ENCODE measurements at places on chromosomes 7 and 10.
A peak's percentile ranks its signal among the peaks of the same experiment; 100 is the strongest.

- no peak for DNase-seq
Measured at GRCh38 chr10:128421371-128422160, 295.3 kb upstream of the MKI67 start.

- no peak for DNase-seq
Measured at GRCh38 chr10:98373260-98374040, 41.5 kb downstream of the PYROXD2 start.

DNA sequence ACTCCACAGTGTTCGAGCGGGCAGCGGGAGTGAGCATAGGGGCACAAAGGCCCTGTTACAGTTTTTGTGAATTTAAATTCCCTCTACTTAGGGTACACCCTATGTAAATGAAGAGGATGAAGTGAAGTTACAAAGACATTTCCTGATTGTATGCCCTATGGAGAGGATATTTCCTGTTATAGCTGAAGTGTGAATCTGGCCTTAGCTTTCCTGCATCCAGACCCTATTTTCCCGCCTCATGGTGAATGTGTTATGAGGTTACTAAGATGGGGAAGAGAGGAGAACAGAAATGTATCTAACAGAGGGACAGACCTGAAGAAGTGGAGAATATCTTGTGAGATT is 37.8 kb upstream of the COMMD3 start:
- no peak for DNase-seq

GRCh38 chr7:81333004-81333403 is 414.2 kb upstream of the SEMA3C start:
- DNase-seq, result no peak

- DNase-seq, result no peak
Measured at GRCh38 chr10:129605266-129605985, 138.4 kb downstream of the MGMT start.

DNA sequence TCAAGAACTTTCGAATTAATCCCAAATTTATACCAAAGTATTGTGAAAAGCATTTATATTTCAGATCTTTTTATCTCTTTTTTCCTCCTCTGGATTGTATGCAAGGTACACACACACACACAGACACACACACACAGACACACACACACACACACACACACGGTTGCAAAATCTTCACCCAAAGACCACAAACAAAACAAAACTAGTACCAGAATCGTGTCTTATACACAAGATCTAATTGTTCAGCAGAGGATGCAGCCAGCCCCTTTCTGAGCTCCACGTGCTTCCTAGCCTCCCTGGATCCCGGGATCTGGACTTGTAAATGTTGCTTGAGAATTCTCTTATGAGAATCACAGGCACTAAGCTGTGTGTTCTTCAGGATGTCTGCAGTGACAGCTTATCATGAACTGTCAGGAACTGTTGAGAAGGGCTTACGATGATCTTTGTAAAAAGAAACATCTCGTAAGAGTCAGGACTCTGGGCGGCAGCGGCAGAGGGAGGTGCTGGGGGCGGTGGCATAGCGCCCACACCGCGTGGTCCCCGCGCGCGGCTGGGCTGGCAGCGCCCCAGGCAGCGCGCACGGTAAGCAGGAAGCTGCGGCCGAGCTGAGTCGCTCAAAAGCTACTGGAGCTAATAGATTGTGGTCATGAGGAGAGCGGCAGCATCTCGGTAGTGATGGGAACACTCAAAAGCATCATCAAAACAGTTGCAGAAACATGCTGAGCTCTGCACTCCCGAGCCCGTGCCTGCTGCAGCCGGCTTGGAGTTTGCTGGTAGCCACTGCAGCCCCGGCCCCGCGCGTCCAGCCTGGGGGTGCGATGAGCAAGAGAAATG is 277.6 kb downstream of the GATA3 start:
- peak; percentile 85 for DNase-seq

GRCh38 chr10:35316218-35316967 is 19.9 kb upstream of the CCNY start:
- no peak for DNase-seq

- no peak for DNase-seq
Measured at GRCh38 chr10:74924251-74924963, 98.0 kb downstream of the KAT6B start.

DNA sequence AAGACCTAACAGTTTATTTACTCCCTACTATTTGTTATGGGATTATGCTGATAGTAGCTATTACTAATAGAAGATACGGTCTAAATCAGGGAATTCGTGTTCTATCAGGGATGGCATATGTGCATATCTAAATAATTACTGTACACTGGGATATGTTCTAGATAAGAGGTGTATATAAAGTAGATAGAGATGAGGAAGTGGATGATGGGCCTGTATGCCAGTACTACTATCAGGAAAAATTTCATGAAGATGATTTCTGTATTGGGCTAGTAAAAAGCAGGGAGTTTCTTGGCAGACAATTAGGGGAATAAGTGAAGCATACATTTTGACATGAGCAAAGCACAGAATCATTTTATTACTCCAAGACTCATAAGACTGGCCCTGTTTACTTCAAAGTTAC is 26.2 kb downstream of the PTPN12 start:
- no peak for DNase-seq

GRCh38 chr10:102404361-102405107 is 9.0 kb downstream of the NFKB2 start:
- no peak for DNase-seq

GRCh38 chr7:98110249-98111022 is 3.8 kb downstream of the LMTK2 start:
- no peak for DNase-seq

- DNase-seq, result no peak
Measured at GRCh38 chr7:18962031-18962430, 155.4 kb downstream of the TWIST1 start.

DNA sequence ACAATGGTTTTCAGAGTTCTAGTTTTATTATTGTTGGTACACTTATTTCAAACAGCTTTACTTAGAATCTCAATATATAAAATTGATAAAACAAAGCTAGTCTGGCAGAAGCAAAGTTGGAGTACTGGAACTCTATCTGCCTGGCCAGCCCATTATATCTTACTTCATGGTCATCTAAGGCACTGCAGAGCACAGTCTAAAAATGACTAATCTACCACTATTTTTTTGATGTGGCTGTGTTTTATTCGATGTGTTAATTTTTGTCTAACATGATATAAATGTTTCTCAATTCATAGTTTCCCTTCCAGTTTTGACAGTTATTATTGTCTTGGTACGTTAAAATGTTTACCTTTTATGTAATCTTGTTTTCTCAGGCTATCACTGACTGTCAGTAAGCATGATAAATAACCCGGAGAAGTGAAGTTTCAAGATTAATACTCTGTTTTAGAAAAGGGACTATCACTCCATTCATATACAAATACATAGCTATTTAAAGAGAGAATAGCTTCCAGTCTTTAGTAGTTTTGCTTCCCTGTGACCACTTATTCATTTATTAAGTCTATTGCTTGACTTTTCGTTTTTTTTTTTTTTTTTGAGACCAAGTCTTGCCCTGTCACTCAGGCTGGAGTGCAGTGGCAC is 60.6 kb upstream of the CSTF2T start:
- DNase-seq, result no peak

GRCh38 chr10:82762641-82763040 is 887.6 kb downstream of the NRG3 start:
- DNase-seq, result no peak

DNA sequence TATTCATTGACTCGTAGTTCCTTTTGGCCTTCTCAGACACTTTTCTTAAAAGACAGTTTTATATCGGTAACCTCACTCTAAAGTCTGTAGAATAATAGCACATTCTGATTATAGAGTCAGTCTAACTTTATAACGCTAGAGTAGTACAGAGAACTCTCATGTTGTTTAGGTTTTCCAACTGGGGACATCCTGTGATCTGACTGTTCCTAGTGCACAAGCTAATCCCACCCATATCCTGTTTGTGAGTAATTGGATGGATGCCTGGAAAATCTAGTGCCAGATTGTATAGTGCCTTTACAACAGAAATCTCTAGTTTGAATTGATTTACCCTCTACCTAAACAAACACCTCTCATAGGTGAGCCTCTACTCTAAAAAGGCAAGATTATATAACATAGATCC is 107.4 kb downstream of the ZEB1 start:
- no peak for DNase-seq

GRCh38 chr7:29177963-29178600 is 16.5 kb upstream of the CHN2 start:
- DNase-seq, result no peak

DNA sequence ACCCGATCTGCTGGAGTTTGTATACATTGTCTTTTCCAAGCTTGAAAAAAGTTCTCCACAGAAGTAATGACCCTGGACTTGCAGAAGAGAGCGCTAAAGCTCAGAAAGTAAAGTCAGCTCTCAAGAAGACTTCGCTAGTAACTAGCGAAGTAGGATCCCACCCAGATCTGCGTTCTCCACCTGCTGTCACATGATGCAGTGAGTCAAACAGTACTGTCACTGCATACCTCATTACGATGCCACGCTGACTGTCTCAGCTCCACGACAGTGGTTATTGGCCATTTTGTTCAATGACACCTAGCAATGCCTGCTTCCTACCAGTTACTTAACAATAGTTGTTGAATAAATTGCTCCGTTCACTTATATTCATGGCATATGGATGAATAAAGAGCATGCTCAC is 29.7 kb upstream of the SEC61G start:
- no peak for DNase-seq

DNA sequence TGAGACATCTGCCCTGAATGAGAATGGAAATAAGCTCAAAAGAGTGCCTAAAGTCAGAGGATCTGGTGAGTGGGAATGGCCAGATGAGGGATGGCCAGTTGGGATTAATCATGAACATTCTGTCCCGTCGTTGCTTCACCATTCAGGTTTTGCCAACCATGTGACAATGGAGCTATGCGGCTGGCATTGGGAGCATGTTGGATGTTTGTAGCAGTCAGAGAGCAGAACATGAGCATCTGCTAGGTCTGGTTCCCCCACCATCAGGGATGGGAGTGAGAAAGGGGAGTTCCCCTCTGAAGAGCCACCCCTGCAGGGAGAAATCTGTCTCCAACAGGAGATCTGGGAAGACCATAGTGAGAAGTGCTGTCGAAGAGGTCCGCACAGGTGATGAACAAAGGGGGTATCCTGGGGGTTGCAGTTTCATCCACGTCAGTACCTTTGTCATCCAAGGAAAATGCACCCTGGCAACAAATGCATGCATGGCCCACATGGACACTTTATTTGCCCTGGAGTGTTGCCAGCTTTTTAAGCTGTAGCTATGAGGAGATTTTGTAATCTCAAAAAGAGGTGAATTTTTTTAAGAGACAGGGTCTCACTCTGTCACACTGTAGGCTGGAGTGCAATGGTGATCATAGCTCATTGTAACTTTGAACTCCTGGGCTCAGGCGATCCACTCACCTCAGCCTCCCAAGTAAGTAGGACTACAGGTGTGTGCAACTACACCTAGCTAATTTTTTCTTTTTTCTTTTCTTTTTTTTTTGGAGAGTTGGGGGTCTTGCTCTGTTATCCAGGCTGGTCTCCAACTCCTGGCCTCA is 190.2 kb downstream of the CAMK1D start:
- no peak for DNase-seq

DNA sequence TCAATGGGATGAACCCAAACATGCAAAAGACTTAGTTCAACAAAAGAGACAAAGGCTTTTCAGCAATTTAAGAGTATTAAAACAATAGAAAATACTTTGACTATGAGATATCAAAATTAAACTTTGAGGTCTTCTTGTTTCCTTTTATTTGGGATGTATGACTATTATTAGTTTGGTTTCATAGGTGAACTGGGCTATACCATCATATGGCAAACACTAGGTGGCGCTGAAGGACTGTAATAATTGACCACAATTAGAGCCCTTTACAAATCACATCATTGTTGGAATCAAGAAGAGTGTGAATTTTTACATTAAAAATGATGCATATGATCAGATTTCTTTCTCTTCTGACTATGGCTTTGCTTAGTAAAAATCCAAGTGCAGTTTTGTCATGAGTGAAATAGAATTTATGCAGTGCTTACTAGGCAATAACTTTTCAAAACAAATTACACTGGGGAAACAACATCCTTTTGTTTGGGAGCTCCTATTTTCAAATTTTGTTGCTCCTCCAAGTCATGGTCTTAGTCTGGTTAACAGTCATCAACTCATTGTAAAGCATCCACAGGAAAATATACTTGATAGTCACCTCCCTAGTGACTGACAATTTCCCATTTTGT is 14.7 kb upstream of the NXPH1 start:
- peak; percentile 44 for DNase-seq

- no peak for DNase-seq
Measured at GRCh38 chr7:150973571-150974451, 4.3 kb downstream of the KCNH2 start.

GRCh38 chr7:83629117-83629880 is 19.6 kb downstream of the SEMA3E start:
- no peak for DNase-seq

DNA sequence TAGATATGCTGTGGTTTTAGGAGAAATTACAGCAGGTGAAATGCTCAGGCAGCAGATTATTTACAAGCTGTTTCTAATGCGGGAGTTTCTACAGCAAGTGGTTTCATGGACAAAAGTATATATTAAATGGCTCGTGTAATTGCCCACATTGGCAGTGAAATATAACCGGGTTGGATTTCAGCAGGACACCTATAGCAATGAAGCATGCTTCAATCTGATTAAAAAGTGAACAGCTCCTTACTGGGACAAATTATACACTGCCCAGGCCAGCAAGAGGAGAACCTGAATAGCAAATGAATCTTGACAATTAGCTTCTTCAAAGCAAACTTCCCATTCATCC is 35.2 kb upstream of the LYZL1 start:
- no peak for DNase-seq

GRCh38 chr10:131090761-131091661 is 220.5 kb downstream of the TCERG1L start:
- DNase-seq, result no peak

DNA sequence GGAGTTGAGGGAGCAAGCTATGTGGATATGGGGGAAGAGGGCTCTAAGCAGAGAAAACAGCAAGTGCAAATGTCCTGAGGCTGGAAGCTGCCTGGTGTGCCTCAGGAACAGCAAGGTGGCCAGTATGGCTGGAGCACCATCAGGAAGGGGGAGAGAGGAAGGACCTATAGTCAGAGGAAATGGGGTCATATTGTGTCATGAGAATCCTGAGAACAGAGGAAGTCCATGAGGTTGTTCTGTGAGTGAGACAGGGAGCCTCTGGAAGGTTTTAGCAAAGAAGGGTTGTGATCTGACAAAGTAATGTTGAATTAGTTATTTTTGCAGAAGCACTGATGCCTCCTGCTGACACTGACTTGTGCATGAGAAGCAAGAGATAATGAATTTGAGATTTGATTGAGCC is 204.3 kb downstream of the PTEN start:
- DNase-seq, result no peak

GRCh38 chr10:115091161-115091560 is 2.0 kb upstream of the ATRNL1 start:
- DNase-seq, result no peak

- DNase-seq, result no peak
Measured at GRCh38 chr10:102632394-102633111, 11.7 kb upstream of the TRIM8 start.

DNA sequence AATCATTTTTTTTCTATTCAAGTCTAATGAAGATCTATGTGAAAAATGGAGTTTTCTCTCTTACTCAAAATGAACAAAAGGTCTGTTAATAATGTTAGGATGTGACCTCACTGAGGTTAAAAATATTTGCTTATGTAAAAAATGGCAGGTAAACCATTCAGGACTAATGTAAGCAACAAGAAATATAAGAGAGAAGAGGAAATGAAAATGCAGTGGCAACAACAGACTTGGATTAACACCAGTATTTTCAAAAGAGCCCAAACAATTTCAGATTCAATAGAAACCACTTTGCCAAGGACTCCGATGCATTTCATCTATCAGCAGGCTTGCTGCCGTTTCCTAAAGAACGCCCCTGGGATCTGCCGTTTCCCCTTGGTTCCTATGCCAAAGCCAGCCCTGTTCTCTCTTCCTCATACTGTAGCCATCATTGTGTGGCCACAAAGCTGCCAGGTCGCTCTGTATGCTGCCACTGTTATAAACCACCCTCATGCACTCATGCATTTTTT is 66.4 kb downstream of the MTURN start:
- no peak for DNase-seq
